ENCODE measurements at places on chromosomes 2 and 18.

- no peak for DNase-seq
Observed at GRCh38 chr2:75068546-75068945, 110.1 kb downstream of the POLE4 start.

DNA sequence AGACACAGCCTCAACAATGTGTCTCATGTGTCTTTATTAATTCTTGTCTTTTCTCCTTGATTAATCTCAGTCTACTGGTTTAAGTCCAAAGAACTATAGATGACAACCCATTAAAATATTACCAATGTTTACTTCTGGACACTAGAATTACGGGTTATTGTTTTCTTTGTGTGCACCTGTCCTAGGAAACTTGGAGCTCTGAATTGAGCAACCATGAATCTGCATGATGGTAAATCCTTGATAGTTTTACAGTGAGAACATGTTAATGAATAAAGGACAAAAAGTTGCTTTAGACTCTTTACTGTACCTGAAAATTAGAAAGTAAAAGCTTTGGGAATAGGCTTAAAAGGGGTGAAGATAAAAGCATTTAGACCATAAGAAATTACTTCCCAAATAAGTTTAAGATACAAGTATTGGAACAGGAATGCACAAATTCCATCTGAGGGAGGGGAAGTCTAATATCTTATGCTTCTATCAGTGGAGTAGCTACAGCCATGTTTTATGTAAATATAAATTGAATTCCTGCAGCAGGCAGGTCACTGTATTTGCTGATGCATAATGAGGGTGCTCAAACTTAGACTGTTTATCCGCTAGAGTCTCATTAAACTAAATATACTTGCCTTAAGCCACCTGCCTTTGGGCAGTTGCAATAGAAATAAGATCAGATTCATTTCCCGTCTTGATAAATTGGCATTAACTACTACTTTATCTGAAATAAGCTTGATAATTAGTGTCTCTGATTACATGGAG lies 603.7 kb upstream of the GCFC2 start:
- peak; percentile 57 for DNase-seq

DNA sequence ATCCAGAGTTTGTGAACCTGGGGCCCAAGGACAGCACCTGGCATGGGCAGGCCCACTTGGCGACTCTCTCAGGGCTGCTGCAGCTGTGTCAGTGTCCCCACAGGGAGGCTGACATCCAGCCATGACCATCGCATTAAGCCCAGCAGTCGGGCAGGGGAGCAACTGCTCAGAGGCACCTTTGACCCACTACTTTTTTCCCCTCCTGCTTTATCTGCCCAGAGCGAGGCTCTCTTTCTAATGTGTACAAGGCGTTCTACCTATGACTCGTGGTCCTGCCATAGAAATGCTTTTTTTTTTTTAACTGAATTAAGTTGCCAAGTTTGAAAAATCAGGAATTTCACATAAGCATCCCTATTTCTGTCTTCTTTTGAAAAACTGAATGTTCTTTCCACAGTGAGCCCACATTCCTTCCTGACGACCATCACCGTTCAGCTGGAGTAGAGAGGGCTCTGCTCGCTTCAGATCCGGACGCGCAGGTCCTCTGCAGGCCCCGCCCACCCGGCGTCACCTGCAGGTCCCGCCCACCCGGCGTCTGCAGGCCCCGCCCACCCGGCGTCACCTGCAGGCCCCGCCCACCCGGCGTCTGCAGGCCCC lies 403 bp upstream of the CLUL1 start:
- DNase-seq: peak; percentile 65

- no peak for DNase-seq
Observed at GRCh38 chr2:197073270-197073669, 146.8 kb upstream of the PGAP1 start.

DNA sequence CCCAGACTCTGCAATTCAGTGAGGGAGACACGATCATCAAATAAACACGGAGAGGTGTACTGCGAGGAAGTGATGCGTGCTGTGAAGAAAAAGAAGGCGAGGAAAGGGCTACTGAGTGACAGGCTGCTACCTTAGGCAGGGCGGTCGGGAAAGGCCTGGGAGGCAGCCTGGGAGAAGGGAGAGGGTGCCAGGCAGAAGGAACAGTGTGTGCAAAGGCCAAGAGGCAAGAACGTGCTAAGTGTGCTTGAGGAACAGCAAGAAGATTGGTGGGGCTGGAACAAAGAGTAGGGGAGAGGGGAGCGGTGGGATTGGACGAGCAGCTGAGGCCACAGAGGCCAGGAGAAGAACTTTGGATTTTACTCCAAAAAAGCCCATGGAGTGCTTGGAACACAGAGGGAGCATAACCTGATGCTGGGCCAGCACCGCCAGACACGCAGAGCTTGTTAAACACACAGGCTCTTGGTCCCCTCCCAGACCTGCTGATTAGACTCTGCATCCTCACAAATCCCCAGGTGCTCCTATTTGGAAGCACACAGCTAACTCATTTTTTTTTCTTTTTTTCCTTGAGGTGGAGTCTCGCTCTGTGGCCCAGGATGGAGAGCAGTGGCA lies 30.4 kb downstream of the SERTAD2 start:
- DNase-seq: no peak

DNA sequence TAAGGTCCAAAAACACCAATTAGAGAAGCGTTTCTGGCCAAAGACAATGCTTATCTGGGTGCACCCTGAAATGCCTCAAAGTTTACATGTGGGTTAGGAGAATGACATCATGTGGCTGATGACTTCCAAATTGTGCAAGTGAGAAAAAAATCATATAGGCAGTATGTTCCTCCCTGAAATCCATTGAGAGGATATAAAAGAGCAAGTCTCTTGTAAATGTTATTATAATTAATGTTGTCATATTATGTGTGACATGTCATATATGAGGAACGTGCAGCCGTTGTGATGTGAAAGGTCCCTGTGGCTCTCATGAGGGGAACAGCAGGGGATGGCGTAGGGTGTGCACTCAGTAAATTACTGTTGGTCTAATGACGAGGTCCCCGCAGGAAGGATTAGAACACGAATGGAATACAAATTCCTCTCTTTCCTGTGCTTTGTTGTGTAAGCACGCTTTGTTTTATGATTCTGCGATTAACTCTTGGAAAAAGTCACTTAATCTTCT lies 290.8 kb downstream of the PRKCE start:
- no peak for DNase-seq

- no peak for DNase-seq
Observed at GRCh38 chr2:39435234-39435633, 1.9 kb downstream of the MAP4K3 start.

DNA sequence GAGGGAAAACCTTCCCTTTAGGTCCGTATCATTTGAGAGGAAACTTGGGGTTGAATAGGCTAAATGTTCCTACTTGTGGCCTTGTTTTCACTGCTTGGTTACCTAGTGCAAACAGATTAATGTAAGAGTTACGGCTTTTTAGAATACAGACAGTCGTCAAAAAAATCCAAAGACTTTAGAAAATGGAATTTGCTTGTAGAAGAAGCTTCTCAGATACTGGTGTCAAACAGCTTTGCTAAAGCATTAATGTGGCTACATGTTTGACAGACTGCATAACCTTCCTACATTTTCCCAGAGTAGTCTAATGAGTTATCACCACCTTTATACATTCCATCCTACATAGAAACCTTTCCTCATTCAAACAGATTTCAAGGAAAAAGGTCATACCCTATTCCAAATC lies 114.6 kb downstream of the FMNL2 start:
- DNase-seq: no peak

- DNase-seq: peak; percentile 87
Observed at GRCh38 chr2:208466151-208466919, 59.7 kb downstream of the PTH2R start.

DNA sequence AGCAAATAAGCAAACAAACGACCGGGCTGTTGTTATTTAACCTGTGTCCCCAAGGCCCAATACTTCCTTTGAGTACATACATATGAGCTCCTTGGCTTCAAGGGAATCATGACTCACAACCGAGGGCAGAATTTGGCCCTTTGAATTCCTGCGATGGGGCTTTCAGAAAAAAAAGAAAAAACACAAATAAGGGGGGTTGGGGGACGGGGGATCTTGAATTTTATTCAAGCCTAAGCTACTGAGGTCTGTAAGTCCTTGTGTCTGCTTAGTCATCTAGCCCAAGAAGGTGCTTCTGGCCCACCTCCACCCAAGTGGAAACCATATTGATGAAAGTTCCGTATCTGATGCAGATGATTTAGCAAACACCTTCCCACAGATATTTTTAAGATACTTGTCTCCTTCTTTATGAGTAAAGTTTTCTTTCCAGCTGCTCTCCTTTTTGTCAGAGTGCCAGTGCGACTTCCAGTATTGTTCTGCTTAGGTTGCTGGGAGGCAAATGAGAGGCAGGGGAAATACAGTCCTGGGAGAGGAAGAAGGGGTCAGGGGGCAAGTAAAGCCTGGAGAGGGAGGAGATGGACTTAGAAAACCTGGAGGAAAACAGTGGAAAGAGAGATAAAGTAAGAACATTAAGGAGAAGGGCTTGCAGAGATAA lies 169.6 kb downstream of the ZEB2 start:
- DNase-seq: no peak

- DNase-seq: no peak
Observed at GRCh38 chr18:8615397-8616027, 6.3 kb downstream of the RAB12 start.

GRCh38 chr2:49207204-49207603 lies 52.9 kb upstream of the FSHR start:
- DNase-seq: no peak
